Cardiac muscle cell (in vitro differentiated cells and primary cell): ENCODE measurements at places on chromosomes 1 and 21.

GRCh38 chr21:44574457-44575306, 1.2 kb downstream of the KRTAP10-4 start:
- DNase-seq = no peak

DNA sequence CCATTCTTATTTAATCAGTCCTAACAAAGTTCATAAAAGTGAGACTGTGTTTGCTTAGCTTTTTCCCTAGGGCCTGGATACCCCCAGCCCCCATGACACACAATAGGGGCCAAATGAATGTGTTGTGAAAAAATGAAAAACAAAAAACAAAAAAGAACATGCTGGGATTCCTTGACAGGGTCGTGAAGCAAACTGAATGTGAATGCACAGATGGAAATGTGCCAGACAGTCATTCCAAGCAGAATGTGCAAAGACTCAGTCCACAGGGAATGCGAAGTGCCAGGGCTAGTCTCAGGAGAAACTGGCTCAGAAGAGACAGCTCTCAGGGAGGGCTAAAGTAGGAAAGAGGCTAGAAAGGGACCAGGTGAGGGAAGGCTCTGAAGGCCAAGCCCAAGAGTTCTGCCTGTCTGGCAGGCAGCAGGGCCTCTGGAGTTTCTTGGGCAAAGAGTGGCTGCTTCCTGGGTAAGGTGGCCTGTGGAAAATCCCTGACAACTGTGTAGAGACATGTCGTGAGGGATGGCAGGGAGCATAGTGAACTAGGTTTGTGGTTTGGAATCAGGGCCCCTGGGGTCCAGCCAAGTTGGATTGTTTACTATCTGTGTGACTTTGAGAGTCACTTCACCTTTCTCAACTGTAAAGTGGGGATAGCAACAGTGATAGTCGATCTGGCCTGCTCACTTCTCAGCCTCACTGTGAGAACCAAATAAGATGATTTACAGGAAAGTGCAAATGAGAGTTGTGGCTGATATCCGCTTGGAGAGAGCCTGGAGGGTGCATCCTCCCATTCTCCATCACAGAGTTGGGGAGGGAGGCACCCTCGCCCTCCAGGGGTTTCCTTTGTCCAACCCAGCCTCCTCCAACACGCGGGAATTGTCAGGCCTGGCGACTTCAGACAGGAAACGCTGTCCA, 1.2 kb upstream of the ADAM15 start:
- peak; percentile 40 for DNase-seq

DNA sequence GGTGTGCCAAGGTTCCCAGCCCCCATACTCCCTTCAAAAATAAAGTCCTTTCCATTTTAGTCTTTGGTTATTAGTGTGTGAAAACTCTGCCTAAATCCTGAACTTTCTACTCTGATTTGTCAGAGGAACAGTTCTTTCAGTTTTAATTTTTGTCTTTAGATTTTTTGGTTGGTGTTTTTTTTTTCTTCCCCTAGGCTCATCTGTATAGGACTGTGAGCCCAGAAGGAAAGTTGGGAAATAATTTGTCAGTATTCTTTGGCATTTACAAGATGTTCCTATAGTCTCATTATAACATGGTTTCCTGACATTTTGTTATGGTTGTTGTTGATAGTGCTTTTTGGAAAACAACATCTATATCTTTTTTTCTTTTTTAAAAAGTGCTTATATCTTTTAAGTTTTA, 38.0 kb downstream of the LAMC1 start:
- peak; percentile 59 for DNase-seq

DNA sequence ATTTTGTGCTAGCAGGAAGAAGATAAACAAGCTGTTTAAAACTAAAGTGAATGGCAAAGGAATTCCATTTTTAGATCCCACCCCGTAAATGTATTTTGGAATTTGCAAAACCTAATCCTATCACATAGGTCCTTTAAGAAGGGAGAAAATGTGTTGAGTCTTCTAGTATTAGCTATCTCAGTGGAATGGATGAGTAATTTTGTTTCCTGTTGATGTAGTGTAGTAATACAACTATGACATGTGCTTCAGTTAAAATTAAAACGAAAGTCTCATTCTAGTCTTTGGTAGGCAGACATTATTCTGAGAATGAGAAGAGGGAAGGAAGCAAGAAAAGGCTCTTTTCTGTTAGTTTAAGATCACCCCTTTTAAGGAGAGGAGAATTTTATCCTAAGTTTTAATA, 265.9 kb upstream of the C1orf105 start:
- no peak for DNase-seq

DNA sequence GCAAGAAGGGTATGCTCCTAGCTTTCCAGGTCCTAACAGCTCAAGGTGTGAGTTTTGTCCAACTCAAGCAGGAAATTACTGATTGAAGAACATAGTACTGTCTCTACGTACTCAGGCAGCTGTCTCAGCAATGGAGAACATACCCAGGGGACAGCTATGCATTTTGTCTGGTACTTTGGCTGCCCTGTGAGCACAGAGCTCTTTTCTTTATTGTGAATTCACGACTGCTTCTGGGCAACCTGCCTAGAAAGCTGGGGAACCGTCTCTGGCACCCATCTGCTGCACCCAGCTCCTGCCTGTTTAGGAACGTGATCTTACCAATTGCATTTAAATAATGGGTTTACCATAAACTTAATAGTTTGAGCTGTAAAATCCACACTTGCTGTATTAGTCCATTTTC, 258.1 kb downstream of the HHAT start:
- DNase-seq = no peak

DNA sequence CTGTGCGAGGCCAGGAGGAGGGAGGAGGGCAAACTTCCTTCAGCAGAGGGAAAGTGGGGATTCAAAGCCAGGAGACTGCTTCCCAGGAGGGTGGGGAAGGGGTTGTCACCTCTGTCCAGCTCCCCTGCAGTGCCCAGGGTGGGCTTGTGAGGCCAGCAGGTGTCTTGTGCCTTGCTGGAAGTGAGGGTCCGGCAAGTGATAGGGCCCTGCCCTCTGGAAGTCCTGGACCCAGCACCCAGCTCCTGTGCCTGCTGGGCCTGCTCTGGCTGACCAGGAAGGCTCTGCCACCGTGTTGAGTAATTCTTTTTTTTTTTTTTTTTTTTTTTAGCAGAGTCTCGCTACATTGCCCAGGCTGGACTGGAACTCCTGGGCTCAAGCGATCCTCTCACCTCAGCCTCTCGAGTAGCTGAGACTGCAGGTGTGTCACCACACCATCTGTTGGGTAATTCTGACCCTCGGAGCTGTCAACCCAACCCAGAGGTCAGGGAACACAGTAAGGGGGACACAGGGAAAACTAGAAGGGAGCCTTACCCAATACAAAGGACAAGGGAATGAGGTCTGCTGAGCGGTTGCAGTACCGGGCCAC, 1.0 kb downstream of the BEST4 start:
- DNase-seq = no peak

DNA sequence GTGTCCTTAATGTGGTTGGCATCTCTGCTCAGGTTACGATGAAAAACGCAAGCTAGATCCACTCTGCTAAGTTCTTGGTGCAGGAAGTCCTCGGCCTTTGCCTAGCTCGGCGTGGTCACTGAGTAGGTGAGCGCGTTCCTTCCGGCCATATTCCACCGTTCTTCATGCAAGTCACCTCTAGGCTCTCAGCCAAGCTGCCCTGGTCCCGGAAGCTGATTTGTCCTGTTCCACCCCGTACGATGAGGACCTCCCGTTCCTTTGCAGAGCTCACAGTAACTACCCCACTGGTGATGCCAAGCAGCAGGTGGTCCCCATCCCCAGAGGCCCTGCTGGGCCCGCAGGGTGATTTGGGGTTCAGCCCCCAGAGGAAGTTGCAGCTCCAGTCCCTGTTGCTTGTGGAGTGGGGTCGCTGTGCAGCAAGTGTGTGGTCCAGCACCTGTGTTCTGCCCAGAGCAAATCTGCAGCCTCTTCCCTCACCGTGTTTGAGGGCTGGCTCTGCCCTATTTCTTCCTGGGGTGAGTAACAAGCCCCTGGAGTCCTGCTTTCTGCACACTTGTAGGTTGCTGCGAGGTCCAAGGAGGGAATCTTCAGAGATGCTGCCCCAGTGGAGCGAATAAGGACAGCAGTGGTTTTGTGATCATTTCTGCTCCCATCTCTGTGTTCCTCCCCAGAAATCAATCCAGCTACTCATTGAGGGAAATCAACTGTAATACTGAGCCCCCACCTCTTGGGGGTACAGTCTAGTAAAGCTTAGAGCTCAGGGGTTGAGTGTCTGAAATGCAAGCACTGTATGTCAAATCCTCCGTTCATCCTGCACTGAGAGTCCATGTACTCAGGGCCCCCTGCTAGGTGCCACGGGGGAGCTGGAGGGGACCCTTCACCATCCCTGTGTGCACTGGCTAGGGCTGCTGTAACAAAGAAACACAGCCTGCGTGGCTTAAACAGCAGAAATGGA, 2.3 kb downstream of the UMODL1 start:
- no peak for DNase-seq
